Endodermal cell (in vitro differentiated cells): ENCODE measurements at places on chromosomes 2 and 18. TPM values are rescaled to one million over a fixed set of nuclear protein-coding genes. Genes with fewer than 3 reads are reported as not detected.

DNA sequence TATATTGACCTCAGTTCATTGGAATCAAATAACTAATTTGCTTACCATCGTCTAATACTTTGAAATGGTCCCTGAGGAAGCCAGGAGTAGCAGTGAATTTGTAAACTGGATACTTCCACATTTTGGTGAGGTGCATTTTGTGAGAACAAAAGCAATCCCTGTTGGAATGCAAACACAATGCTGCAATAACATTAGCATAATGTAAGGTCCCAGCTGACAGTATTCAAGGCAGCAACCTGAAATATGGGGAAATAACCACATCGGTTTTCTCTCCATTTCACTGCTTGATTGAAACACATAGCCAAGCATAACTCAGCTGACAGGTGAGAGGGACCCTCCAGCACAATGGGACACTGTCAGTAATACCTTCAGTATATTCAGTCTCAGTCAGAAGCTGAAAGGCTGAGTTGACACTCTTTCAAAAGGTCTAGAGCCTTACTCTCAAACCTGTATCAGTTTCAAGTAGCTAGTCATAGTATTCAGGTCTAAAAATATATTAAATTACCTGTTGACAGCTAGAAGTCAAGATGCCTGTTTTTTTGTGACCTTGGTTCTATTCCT, 1311.9 kb upstream of the NRXN1 start:
- H3K4me1 ChIP-seq, result peaks cover 25% of the 10 kb centered on the region
- no peak overlapping the region for H3K27ac ChIP-seq
- no peak overlapping the region for H3K4me3 ChIP-seq
- H3K36me3 ChIP-seq, result no peaks in the 10 kb centered on the region
- no peaks in the 10 kb centered on the region for H3K27me3 ChIP-seq
- DNase-seq, result no peak

- H3K36me3 ChIP-seq, result no peaks in the 10 kb centered on the region
- H3K27me3 ChIP-seq, result no peaks in the 10 kb centered on the region
- H3K4me1 ChIP-seq, result no peaks in the 10 kb centered on the region
- no peak overlapping the region for H3K4me3 ChIP-seq
- no peak for DNase-seq
Measured at GRCh38 chr18:6476190-6476589, 61.5 kb upstream of the L3MBTL4 start.

The BCL2L11 gene
- 16.1 and 21.0 TPM in 2 replicates for total RNA-seq

The COL4A4 gene
- 2.2 and 2.6 TPM in 2 replicates for total RNA-seq

The MSGN1 gene
- not detected in 2 replicates for total RNA-seq

The GRB14 gene
- 16.1 to 21.4 TPM (median 20.6 TPM) in 3 replicates for total RNA-seq

The ZSWIM2 gene
- not detected in 3 replicates for total RNA-seq

- H3K4me1 ChIP-seq, result no peaks in the 10 kb centered on the region
- H3K36me3 ChIP-seq, result no peaks in the 10 kb centered on the region
- no peak overlapping the region for H3K27ac ChIP-seq
- H3K27me3 ChIP-seq, result no peaks in the 10 kb centered on the region
- no peak overlapping the region for H3K4me3 ChIP-seq
Measured at GRCh38 chr2:104523921-104524320, 330.0 kb upstream of the POU3F3 start.

DNA sequence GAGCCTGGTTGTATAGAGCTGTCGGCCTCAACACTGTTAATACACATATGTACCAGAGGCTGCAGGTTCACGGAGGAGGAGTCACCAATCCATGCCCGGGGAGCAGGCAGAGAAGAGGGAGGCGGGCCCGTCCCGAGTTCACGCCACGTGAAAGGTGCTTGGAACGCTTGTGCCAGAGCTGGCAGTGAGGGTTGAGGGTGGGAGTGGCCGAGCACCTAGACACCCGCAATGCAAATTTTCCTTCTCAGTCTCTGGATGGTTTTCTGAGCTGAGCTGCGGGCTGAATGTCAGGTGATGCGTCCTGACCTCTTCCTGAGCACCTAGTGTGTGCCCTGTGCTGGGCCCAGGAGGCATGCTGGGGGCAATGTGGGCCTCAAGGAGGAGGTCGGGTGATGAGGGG, 52.2 kb downstream of the ODC1 start:
- H3K4me1 ChIP-seq, result no peaks in the 10 kb centered on the region
- H3K27ac ChIP-seq, result no peak overlapping the region
- H3K36me3 ChIP-seq, result no peaks in the 10 kb centered on the region
- H3K4me3 ChIP-seq, result no peak overlapping the region
- DNase-seq, result no peak

DNA sequence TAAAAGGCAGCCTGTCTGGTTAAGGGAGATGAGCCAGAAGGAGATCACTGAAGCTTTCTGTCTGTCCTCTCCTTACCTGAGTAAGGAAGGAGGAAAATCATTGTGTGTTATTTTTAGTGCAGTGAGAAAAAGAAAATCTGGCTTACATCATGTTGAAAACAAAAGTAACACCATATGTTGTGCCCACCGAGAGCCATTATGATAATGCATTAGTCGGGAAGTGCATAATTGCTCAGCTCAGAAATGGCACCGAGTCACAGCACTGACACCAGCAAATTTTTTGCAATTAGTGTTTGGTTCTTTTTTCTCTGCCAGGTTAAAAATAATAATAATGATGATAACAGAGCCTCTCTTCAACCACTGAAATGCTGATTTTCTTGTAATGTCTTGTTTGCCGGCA, 46.6 kb downstream of the HNMT start:
- no peak for DNase-seq
- no peaks in the 10 kb centered on the region for H3K36me3 ChIP-seq
- no peak overlapping the region for H3K4me3 ChIP-seq
- H3K4me1 ChIP-seq, result no peaks in the 10 kb centered on the region

GRCh38 chr2:54239427-54239826, 16.6 kb downstream of the TSPYL6 start:
- H3K4me3 ChIP-seq, result no peak overlapping the region
- H3K36me3 ChIP-seq, result no peaks in the 10 kb centered on the region
- DNase-seq, result no peak
- H3K27ac ChIP-seq, result no peak overlapping the region

- no peak overlapping the region for H3K27ac ChIP-seq
- no peaks in the 10 kb centered on the region for H3K36me3 ChIP-seq
- H3K4me1 ChIP-seq, result no peaks in the 10 kb centered on the region
- no peak for DNase-seq
- no peak overlapping the region for H3K4me3 ChIP-seq
- H3K27me3 ChIP-seq, result no peaks in the 10 kb centered on the region
Measured at GRCh38 chr2:163008642-163009041, 170.1 kb upstream of the KCNH7 start.

The HOXD13 gene
- total RNA-seq, result 0.35 to 0.55 TPM (median 0.40 TPM) in 3 replicates

The FAP gene
- not detected in 2 replicates for total RNA-seq

GRCh38 chr2:231597014-231597611, 4.4 kb downstream of the TEX44 start:
- H3K4me3 ChIP-seq, result no peak overlapping the region
- no peaks in the 10 kb centered on the region for H3K27me3 ChIP-seq
- H3K27ac ChIP-seq, result no peak overlapping the region
- peaks cover 5% of the 10 kb centered on the region for H3K4me1 ChIP-seq

The TFPI gene
- 34.3 and 35.5 TPM in 2 replicates for total RNA-seq

DNA sequence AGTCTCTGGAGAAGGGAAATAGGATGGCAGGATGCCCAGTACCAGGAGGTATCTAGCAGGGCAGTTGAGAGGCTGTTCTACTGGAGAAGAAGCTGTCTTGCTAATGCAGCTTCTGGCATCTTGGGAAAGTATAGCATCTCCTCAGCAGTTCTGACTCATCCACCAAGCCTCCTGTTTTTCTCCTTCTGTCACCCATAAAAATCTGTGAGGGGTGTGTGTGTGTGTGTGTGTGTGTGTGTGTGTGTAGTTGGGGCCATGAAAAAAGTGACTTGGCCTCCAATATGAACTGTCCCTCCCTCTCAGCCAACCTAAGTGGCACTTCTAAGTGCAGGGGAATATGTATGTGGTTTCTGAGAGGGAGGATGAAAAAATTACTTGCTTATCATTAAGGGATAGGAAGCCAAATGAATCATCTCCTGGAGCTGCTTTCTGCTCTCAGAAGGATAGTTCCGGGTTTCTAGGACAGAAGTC, 83.9 kb downstream of the CBLN2 start:
- H3K4me3 ChIP-seq, result no peak overlapping the region
- no peak overlapping the region for H3K27ac ChIP-seq
- no peaks in the 10 kb centered on the region for H3K36me3 ChIP-seq
- no peaks in the 10 kb centered on the region for H3K4me1 ChIP-seq
- peaks cover 6% of the 10 kb centered on the region for H3K27me3 ChIP-seq
- no peak for DNase-seq

The GAD1 gene
- total RNA-seq, result 10.5 to 17.6 TPM (median 12.8 TPM) in 3 replicates

The CDK5R2 gene
- 0.54 and 0.81 TPM in 2 replicates for total RNA-seq

GRCh38 chr2:3126171-3126910, 251.3 kb downstream of the EIPR1 start:
- no peak overlapping the region for H3K4me3 ChIP-seq
- H3K36me3 ChIP-seq, result no peaks in the 10 kb centered on the region
- H3K4me1 ChIP-seq, result no peaks in the 10 kb centered on the region
- H3K27ac ChIP-seq, result no peak overlapping the region

DNA sequence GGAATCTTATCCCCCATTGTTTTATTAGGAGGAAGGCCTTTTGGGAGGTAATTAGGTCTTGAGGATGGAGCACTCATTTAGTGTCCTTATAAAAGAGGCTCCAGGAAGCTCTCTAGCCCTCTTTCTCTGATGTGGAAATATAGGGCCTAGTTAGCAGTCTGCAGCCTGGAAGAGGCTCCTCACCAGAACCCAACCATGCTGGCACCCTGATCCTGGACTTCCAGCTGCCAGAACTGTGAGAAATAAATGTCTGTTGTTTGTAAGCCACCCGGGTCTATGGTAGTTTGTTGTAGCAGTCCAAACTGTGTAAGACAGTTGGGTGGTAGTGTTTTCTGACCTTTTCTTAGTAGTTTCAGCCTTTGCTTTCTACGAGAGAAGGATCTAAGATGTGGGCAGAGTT, 100.7 kb downstream of the KIAA1328 start:
- no peak for DNase-seq
- no peak overlapping the region for H3K27ac ChIP-seq
- no peak overlapping the region for H3K4me3 ChIP-seq
- no peaks in the 10 kb centered on the region for H3K36me3 ChIP-seq
- H3K27me3 ChIP-seq, result no peaks in the 10 kb centered on the region

The CACNB4 gene
- 0.93 to 15.1 TPM (median 0.99 TPM) in 3 replicates for total RNA-seq

The DNPEP gene
- 50.9 and 54.6 TPM in 2 replicates for total RNA-seq

The REG1B gene
- total RNA-seq, result not detected in 2 replicates

- H3K36me3 ChIP-seq, result no peaks in the 10 kb centered on the region
- H3K4me3 ChIP-seq, result no peak overlapping the region
Measured at GRCh38 chr2:217162533-217162932, 302.7 kb upstream of the TNP1 start.

The TGFA gene
- 1.6 to 3.4 TPM (median 3.2 TPM) in 3 replicates for total RNA-seq

GRCh38 chr18:48203961-48204666, 205.1 kb downstream of the ZBTB7C start:
- H3K4me3 ChIP-seq, result no peak overlapping the region
- H3K27ac ChIP-seq, result no peak overlapping the region
- H3K27me3 ChIP-seq, result no peaks in the 10 kb centered on the region
- H3K4me1 ChIP-seq, result no peaks in the 10 kb centered on the region

The NT5C1B gene
- not detected in 2 replicates for total RNA-seq

GRCh38 chr2:109005686-109006204, 16.7 kb upstream of the EDAR start:
- no peak for DNase-seq
- no peaks in the 10 kb centered on the region for H3K36me3 ChIP-seq
- no peaks in the 10 kb centered on the region for H3K27me3 ChIP-seq
- H3K4me3 ChIP-seq, result no peak overlapping the region
- no peaks in the 10 kb centered on the region for H3K4me1 ChIP-seq

DNA sequence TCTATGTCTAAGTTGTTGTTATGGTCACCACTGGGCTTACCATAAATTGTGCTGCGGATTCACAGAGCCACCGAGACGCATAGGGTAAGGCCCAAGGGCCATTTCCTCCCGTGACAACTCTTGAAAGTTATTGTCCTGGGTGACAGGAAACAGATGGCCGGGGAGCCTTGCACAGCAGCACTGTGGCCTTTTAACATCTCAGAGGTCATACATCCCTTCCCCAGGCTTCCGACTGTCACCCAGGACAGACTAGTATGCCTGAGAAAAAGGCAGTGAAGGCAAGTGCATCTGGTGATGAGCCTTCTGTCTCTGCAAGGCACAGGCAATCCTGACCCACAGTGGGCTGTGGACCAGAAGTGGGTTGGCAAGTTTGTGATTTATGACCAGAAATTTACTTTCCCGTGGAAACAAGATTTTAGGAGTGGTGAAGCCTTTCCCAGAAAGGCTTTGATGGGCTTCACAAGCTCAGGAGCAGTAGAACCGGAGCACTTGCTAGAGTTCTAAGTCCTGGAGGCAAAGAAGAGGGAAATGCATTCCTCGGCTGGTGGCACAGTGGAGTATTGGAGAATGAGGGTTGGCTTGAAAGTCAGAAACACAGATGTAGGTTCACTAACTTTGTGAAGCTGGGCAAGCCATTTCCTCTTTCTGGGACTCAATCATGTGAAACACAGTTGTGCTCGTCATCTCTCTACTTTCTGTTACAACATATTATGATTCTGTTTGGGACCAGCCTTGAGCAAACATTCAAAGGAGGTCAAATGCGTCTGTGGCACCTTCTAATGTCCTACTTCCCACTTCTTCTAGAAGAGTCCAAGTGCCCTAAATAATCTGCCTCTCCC, 2.0 kb upstream of the CAPN14 start:
- H3K27ac ChIP-seq, result no peak overlapping the region
- H3K4me1 ChIP-seq, result peaks cover 7% of the 10 kb centered on the region
- H3K4me3 ChIP-seq, result no peak overlapping the region
- no peaks in the 10 kb centered on the region for H3K36me3 ChIP-seq
- DNase-seq, result no peak

- no peak overlapping the region for H3K4me3 ChIP-seq
- no peaks in the 10 kb centered on the region for H3K27me3 ChIP-seq
- H3K27ac ChIP-seq, result no peak overlapping the region
- no peaks in the 10 kb centered on the region for H3K36me3 ChIP-seq
Measured at GRCh38 chr2:109201465-109202327, 72.7 kb downstream of the SH3RF3 start.

- no peaks in the 10 kb centered on the region for H3K4me1 ChIP-seq
- no peaks in the 10 kb centered on the region for H3K36me3 ChIP-seq
- no peak for DNase-seq
- no peak overlapping the region for H3K27ac ChIP-seq
- H3K4me3 ChIP-seq, result no peak overlapping the region
- no peaks in the 10 kb centered on the region for H3K27me3 ChIP-seq
Measured at GRCh38 chr18:73645160-73645715, 502.4 kb downstream of the FBXO15 start.

GRCh38 chr2:1740716-1741589, 3.4 kb downstream of the PXDN start:
- peaks cover 3% of the 10 kb centered on the region for H3K4me1 ChIP-seq
- H3K4me3 ChIP-seq, result no peak overlapping the region
- peaks cover 22% of the 10 kb centered on the region for H3K36me3 ChIP-seq
- no peaks in the 10 kb centered on the region for H3K27me3 ChIP-seq
- H3K27ac ChIP-seq, result no peak overlapping the region
